ENCODE measurements at places on chromosomes 1 and 21.

DNA sequence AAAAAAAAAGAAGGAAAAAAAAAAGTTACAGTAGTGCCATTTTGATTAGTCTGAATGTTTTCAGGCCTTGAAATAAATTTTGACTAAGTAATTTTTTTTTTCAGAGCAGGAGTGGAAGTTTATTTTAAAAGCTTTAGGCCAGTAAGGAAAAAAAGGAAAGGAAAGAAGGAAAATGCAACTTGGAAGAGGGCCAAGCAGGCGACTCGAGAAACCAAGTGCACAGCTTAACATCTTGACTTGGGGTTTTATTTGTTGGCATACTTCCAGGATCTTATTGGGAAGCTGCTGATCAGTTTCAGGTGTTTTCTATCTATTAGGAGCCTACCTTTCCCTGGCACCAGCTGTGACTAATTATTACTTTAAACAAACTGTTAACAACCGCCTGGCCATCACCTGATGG is 41.7 kb downstream of the ATF3 start:
- DNase-seq = no peak

GRCh38 chr1:33155877-33156538 is 25.8 kb downstream of the TRIM62 start:
- DNase-seq = no peak

DNA sequence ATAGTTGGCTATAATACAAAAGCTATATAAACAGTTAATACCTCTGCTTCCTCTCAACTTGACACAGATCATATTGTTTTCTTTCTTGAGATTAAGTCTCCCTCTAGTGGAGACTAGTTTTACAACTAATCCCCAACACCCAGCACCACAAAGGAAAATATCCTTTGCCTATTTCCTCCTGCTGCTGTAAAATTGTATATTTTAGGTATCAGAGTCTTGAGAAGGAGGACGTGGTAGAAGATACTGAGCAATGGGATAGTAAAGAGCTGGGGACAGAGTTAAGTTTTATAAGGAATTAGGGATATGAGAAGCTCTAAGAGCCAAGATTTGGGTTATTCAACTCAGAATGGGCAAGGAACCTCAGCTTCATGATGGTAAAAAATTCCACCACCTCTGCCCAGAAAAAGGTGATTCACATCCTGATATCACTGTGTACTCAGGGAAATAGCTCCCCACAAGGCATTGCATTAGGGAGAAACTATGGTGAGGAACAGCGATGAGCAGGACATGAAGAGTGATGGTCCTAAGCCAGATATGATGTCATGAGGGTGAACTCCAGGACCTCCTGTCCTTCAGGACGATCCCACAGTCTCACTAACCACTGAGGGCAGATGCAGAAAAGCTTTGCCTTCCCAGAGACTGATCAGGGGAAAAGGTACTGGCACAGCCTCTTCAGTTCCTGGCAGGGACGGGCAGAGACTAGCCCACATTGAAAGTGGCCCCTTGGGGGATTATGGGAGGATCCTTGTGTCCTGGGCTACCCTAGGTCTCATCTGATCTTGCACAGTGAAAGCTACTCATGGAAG is 14.7 kb upstream of the CFAP126 start:
- DNase-seq = no peak

DNA sequence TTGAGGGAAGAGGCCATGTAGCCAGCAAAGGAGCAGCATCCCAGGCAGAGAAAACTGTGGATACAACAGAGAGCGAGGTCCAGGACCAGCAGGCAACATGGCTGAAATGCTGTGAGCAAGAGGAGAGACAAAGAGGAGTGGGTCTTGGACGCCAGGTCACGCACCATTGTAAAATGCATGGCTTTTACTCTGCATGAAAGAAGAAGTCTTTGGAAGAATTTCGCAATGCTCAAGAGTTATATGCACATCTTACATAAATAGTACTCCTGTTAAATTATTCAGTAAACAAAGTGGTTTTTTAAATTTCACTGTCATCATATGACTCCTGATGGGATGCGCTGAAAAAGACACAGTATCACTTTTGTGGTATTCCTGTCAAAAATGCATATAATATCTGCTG is 3.5 kb downstream of the CD244 start:
- DNase-seq = no peak

- DNase-seq = no peak
These were observed 8.1 kb upstream of the PLEKHM2 start for GRCh38 chr1:15676010-15676409.

DNA sequence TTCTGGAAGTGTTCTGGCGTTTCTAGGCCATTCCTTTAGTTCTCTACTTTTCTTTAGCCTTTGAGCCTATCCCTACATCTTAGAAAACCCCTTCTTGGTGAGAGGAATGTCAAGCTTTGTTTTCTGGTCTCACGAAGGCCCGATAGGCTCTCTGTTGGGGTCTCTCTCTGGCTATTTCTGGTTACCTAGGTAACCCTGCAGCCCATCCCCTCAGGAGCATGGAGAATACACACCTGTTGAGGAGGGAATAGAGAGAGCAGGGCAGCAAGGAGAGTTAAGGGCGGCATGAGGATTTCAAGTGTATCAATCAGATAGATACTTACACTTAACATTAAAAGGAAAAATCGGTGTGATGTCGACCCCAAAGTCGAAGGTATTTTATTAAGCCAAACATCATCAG is 45.7 kb downstream of the LRRC8D start:
- DNase-seq = no peak

- no peak for DNase-seq
These were observed 777.3 kb downstream of the LTN1 start for GRCh38 chr21:28215214-28215954.

DNA sequence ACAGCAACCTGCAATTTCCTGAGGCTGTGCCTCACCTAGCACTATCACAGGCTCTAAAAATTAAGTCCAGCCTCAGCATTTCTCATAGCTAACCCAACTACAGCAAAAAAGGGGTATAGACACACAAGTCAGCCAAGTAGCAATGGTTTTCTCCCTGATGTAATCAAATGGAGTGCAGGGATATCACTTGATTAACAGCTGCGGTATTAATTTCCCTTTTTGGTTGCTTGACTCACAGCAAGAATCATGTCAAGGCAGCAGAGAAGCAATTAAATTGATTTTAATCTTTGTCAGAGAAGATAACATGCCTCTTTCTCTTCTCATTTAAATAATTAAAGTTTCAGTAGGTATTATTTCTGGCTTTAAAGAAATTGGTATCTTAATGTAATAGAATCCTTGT is 278.9 kb downstream of the RWDD3 start:
- DNase-seq = no peak

DNA sequence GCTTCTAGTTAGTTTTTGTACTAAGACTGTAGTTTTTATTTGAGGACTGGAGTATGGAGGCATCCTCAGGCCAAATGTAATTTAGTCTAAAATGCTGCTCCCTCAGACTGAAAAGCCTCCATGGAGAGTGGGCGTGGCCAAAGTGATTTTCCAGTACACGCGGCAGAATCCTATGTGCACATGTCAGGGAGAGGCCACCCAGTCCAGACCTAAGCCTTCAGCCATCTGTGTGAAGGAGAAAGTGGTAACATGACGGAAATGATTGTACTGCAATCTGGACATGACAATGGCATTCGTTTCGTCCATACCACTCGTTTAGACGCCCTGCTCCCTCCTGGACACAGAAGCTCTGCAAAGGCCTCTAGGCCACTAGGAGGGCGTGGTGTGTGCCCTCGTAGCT is 56.2 kb downstream of the PCP4 start:
- DNase-seq = no peak

GRCh38 chr1:15028102-15028501 is 125.4 kb upstream of the TMEM51 start:
- DNase-seq = no peak

DNA sequence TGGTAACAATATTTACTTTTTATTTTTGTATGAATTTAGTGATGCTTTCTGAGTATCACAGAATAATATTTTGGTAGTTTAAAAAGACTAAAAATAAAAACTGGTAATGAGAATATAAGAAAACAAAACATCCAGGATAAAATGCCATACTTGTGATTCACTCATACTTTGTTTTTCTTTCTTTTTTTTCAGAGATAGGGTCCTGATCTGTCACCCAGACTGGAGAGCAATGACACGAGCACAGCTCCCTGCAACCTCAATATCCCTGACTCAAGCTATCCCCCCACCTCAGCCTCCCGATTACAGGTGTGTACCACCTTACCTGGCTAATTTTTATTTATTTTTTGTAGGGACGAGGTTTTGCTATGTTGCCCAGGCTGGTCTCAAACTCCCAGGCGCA is 64.2 kb upstream of the ADAM30 start:
- DNase-seq = no peak

GRCh38 chr1:226407199-226407496 is 745 bp downstream of the PARP1 start:
- no peak for DNase-seq

GRCh38 chr1:211541720-211542477 is 37.1 kb downstream of the SLC30A1 start:
- DNase-seq = no peak

- DNase-seq = no peak
These were observed 82.1 kb downstream of the RAVER2 start for GRCh38 chr1:64826991-64827390.

All from stimulated activated effector memory CD8-positive, alpha-beta T cell treated with anti-CD3 and anti-CD28 coated beads, Interleukin-12 subunit alpha, Interleukin-12 subunit beta, amount 100 ng/mL, for 72 hours (primary cell).